Renal cortex interstitium (tissue), 15 donors: ENCODE measurements at places on chromosomes 4 and X. TPM values are rescaled to one million over a fixed set of nuclear protein-coding genes. Genes with fewer than 3 reads are reported as not detected.

AWAT1 gene
- polyA plus RNA-seq = not detected

ADH4 gene
- 1.2 TPM for polyA plus RNA-seq

LIMCH1 gene
- polyA plus RNA-seq = 92.8 TPM

MAGEA2B gene
- not detected for polyA plus RNA-seq

RAP1GDS1 gene
- polyA plus RNA-seq = 33.1 TPM

ARMCX1 gene
- polyA plus RNA-seq = 45.5 TPM

SPANXA2 gene
- not detected for polyA plus RNA-seq

CD38 gene
- 0.82 TPM for polyA plus RNA-seq

USP17L15 gene
- polyA plus RNA-seq = not detected

CENPE gene
- polyA plus RNA-seq = 15.3 TPM

- no peak for DNase-seq
These were observed at the start of gene IRS4 for GRCh38 chrX:108736509-108737479. IRS4 (minus strand) TSS chrX:108736563.

- no peak for DNase-seq
These were observed 5.3 kb upstream of the STBD1 start for GRCh38 chr4:76301068-76301774.

DNA sequence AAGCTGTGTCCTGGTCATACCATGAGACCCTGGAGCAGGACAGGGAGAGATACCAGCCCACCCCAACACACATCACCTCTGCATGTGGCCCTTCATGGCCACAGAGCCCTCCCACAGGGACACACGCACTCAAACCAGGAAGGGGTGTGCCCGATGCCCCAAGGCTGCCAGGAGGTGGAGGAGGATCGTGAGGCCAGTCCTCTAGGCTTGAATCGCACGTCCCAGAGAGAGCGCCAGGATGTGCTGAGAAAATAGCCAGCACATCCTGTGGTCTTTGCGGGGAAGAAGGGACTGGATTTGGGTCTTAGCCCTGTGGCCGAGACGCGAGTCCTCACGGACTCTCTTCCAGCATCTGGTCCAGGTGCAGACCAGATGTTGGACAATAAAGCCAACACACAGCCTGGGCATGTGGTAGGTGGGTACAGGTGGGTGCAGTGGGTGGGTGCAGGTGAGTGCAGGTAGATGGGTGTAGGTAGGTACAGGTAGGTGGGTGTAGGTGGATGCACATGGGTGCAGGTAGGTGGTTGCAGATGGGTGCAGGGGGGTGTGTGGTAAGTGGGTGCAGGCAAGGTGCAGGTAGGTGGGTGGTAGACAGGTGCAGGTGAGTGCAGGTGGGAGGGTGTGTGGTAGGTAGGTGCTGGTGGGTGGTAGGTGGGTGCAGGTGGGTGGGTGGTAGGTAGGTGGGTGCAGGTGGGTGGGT is 94.3 kb upstream of the AFAP1 start:
- DNase-seq = no peak

DNA sequence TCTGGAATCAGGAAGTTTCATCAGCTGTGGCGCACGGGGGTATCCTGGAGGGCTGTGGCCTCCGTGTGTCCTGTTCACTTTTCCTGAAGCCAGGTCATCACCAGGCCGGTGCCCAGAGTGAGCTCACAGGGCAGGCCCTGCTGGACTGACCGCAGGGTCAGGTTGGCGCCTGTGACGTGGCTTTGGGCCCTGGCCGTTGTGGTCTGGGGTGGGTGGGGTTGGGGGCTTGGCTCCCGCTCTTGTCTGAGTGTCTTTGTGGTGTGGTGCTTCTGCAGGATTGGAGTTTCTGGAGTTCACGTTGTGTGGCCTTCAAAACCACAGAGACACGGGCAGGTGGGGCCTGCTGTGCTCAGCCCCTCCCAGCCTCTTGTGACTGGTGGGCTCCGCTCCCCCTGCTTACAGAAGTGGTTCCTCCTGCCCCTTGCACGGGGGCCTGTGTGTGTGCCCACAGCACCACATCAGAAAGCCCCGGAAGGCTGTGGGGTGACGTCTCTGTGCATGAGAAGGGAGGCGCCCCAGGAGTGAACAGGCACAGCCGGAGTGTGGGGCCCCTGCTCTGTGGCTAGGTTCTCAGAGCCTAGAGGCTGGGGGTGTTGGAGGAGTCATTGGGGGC is 9.5 kb downstream of the RGS12 start:
- DNase-seq = no peak

DNA sequence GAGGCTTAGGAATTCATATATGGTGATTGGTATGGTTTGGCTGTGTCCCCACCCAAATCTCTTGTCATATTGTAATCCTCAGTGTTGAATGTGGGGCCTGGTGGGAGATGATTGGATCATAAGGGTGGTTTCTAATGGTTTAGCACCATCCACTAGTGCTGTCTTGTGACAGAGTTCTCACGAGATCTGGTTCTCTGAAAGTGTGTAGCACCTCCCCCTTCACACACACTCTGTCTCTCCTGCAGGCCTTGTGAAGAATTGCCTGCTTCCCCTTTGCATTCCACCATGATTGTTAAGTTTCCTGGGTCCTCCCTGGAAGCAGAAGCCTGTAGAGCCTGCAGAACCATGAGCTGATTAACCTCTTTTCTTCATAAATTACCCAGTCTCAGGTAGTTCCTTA is 135.8 kb upstream of the FAT1 start:
- no peak for DNase-seq

- no peak for DNase-seq
These were observed 2.9 kb downstream of the ANTXR2 start for GRCh38 chr4:80069837-80070731.

DNA sequence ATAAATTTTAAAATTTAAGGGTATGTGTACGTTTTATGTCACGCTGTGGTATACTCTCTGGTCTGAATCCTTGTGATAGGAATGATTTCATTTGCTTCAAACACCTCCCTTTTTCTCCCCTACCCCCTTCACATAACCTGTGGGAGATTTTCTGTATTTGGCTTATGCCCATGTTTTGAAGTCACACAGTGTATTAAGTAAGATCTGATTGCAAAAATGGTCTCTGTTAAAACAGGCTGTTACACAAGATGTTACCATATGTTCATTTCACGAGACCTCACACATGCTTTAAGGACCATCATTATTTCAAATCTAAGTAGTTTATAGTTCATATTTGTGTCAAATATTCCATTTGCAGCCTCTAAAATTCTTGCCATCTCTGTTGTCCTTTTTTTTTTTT is 63.5 kb downstream of the TMEM131L start:
- no peak for DNase-seq

GRCh38 chr4:100369871-100370270 is 148.0 kb downstream of the EMCN start:
- DNase-seq = no peak

DNA sequence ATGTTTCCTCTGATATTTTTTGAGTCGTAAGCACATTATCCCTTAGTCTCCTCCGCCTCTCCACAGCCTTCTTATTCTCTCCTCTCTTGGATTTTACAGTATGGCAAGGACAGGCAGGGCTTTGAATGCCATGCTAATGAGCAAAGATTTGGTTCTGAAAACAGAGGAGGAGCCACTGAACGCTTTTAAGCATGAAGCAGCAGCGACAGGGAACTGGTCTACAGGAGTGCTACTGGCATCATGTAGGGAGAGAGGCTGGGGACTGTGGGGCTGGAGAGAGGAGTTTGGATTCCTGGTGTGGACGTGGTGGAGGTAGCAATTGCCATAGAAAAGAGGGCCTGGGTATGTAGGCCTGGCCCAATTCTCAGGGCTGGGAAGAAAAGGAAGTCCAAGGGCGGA is 4.6 kb upstream of the CD99L2 start:
- no peak for DNase-seq

DNA sequence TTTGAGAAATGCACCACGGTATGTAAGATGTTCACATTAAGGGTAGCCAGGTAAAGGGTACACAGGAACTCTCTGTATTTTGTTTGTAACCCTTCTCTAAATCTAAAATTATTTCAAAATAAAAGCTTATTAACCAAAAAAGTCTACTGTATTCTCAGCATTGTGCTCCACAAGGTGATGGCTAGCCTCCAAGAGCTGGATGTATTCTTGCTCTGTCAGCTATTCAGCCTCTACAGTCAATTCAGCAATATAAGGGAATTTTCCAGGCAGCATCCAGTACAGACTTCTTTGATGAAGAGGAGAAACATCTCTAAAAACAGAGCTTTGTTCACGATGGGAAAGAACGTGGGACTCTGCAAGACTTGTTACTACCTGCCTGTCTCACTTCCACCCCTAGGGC is 63.5 kb upstream of the MAOA start:
- DNase-seq = no peak

DNA sequence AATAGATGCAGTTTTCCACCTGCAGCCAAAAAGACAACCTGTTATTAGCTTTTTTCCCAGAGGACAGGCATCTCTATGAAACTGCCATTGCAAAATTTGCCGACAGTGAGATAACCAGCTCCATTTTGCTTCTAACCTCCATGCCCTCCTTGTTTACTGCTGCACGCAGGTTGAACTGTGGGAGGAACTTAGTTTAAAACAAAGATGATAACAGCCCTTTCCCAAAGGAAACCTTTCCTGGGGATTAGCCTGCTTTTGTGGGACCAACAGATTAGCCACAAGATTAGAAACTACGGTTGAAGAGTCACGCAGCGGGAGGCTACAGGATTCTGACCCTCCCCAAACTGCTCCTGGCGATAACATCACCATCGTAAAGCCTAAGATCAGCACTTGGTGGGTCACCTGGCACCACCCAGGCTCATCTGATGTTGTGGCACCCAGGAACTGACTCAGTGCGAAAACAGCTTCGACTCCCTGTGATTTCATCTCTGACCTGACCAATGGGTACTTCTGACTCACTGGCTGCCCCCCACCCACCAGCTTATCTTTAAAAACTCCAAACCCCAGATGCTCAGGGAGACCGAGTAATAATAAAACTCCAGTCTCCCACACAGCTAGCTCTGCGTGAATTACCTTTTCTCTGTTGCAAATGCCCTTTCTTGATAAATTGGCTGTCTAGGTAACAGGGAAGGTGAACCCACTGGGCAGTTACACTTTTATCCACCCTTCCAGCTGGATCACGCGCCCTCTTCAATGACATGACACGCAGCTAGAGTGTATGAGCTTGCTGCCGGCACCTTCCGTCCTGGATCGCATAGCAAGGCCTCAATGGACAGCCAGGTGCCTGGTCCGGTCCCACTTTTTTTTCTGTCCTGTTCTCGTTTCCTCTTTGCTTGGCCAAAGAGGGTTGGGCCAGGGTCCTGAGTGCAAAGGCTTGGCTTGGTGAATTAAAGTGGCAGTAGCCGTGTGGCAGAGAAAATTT is 27.2 kb downstream of the NOP14 start:
- DNase-seq = no peak

DNA sequence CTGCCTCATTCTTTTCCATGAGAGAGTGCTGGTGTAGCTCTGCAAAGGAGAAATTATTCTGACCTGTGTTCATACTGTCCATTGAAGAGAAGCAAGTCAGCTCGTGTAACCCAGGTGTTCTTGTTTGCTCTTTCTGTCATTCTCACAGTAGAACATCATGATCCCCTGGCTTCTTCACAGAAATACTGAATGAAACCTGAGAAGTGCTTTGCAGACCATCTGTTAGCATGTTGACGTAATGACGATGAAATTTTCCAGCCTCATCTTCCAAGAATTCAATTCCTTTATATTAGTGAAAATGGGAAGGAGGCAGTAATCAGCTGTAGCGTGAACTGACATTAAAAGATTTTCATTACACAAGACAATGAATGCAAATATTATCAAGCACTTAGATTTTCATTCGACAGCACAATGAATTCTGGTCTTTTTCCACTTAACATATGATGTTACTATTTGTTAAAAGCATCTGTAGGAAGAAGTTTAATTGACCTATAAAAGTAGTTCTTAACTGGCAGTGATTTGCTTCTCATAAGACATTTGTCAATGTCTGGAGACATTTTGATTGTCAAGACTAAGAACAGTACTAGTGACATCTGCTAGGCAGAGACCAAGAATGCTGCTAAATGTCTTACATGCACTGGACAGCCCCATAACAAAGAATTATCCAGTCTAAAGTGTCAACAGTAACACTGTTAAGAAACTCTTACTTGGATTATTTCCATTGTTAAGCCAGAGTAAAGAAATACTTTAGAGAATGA is 246.3 kb downstream of the BANK1 start:
- DNase-seq = no peak

DNA sequence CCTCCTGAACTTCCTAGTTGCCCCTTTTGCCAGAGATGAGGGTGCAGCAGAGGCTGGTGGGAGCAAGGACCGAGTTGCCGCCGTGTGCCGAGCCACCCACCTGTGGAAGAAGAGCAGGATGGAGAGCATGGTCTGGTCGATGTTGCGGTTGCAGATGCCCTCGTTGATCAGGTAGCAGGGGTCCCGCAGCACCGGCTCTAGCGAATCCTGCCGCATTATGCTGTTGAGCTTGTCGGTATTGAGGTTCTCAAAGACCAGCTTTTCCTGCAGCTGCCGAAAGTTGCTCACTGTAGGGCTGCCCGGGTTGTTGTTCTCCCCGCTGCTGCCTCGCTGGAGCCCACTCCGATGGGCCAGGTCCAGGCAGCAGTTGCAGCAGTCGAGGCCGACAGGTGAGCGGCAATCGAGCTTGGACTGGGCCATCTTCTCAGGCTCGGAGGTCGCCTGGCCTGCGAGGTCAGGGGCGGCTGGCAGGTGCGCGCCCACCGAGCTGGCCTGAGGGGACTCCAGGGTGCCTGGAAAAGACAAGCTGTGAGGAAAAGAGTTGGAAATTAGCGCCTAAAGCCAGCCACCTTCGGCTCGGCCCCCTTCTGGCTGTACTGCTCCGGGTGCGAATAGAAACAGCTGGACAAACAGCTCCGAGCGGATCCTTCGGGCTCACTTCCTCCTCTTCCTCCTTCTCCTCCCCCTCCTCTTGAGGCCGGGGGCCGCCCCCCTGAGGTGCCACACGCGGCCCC is 420 bp downstream of the TSC22D3 start:
- no peak for DNase-seq

DNA sequence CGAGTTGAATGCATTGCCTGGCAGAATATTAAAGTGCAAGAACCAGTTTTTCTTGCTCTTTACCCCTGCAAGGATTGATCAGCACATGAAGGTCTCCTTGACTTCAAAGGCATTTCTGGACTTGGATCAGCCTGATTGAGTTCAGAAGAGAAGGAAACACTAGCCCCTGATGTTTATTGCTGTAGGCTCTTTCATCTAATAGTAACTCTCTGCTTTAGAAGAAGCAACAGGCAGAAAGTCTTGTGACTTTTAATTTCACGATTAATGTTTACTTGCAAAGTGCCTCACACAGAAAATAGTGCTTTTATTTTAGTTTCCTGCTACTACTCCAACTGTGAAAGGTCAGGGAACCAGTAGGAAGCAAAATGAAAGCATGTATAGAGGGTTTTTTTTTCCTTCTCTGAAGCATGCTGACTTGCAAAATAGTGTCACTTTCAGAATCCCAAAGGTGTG is 69.1 kb downstream of the PCDH7 start:
- peak; percentile 29 for DNase-seq

GRCh38 chr4:10875144-10875799 is 190.7 kb upstream of the CLNK start:
- DNase-seq = no peak

GRCh38 chr4:152734015-152734698 is 45.4 kb downstream of the TIGD4 start:
- no peak for DNase-seq

DNA sequence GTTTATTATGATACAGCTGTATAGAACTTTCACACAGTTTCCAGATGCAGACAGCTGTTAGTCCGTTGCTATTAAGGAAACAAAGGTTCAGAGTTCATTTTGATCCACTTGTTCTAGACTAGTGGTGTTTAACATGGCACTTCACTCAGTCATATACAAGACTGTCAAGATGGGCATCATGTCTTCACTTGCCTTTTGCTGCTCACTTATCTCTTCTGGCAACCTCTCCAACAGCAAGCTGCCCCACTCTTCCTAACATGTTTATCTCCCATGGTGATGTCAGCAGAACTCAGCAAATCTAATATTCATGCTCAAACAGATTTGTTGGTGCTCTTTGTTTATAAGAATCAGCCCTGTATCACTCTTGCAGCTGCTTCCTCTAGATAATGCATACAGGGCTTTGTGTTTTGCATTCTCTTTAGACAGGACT is 236.2 kb upstream of the HAND2 start:
- DNase-seq = no peak
